AG09319 (cell line): ENCODE measurements at places on chromosomes 2 and 18.

DNA sequence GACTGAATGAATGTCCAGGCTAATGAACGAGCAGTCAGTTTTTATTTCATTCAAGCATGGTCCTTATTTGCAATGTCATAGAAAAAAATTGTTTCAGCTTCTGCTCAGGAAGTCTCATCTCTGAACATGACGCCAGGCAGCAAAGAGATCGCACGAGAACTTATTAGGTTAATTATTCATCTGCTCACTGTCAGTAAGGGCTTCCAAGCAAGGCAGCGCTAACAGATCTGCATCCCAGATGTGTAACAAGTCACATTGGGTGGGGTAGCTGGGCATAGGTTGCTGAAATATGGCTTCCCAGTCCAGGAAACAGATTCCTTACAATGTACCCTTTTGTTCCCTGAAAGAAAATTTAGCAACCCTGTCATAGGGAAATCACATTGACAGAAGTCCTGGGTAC lies 63.5 kb downstream of the ANKRD44 start:
- no peak for DNase-seq

DNA sequence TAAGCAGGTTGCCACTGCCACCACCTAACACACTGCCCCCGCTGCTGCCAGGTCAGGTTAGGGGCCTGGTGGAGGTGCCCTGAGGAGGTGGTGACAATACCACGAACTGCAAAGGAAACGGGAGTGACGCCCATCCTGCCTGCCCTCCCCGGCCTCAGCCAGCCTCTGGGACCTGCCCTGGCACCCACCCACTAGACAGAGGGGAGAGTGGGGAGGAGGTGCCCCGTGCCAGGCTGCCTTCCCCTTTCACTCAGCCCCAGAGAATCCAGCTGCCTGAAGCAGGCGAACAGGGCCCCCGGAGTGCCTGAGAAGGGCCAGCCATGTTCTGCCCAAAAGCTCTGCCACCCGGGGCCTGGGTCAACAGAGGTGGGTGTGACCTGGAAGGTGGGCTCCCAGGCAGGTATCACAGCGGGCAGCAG lies 44.5 kb upstream of the FOSL2 start:
- DNase-seq = no peak

DNA sequence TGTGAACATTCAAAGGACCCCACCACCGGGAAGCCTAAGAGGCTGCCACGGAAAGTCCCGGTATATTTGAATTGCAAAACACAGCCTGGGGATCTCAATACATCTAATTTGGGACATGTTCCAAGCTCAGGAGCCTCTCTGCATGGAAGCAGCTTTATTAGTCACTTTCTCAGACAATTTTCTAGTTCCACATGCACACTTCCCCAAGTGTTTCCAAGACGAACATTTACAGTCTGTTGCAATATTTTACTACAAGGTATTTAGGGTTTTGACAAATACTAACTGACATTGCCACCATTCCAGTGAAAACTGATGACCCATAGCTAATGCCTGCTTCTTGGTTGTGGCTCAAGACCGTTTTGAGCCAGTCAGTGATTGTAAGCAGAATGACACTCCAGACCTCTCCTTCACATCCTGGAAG lies 145.3 kb downstream of the NCKAP5 start:
- DNase-seq = peak; percentile 27

- DNase-seq = no peak
These were observed 147.3 kb downstream of the B3GNT2 start for GRCh38 chr2:62343206-62343605.

DNA sequence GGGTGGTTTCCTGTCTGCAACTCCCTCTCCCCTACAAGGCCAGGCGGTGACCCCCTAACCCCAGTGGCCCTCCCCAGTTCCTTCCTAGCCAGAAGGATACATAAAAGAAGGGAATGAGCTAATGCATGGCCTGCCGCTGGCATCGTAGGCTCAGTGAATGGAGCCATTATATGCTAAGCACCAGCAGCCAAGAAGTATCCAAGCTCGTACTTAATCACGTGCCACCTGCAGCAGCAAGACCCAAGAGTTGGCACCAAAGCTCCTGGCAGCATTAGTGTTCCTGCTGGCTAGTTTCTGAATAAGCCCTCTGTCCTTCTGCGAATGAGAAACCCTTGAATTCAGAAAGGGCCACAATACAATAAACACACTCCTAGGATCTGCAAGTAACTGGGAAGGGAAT lies 4.3 kb downstream of the DBI start:
- no peak for DNase-seq

- no peak for DNase-seq
These were observed 147.0 kb downstream of the GCA start for GRCh38 chr2:162490761-162491470.

- DNase-seq = no peak
These were observed 187.1 kb downstream of the TCF4 start for GRCh38 chr18:55400590-55401541.

DNA sequence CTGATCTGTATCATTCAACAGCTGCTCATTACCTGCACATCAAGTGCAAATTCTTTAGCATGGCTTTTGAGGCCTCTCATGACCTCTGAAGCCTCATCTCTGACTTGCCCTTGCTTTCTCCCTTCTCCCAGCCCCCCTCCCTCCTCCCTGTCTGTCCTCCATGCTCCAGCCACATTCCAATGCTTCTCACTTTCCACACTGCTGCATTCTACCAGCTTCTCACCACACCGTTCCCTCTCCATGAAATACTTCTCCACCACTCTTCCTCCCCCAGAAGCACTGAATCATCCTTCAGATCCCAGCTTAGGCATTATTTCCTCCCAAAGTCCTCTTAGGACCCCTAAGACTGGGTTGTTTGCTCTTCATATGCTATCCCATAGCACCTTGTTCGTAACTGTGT lies 26.9 kb downstream of the GCG start:
- no peak for DNase-seq

- DNase-seq = peak; percentile 24
These were observed 217.0 kb downstream of the MBD5 start for GRCh38 chr2:148237911-148238310.

DNA sequence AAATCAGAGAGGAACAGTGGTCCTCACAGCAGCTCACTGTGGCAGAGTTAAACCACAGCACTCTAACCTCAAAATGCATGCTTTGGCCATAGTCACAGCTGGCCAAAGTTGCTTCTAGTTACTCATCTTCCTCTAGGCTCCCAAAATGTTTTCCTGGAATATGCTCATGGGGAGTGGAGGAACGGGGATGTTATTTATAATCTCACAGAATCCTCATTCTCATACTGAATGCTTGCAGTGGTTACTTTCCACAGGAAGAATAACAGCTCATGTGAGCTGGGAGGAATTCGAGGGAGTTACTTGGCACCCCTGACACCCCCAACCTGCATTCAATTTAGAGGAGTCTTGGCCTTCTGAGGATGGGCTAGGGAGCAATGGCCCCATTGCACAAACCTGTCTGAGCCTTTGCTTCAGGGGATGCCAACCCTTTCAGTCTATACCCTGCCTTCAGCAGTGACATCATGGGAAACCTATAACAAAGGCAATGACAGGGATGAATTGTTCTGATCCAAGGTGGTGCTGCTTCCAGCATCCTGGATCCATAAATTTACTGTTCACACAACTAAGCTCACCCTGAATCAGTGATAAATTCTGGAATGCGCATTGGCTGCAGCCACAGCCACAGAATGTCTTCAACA lies 22.4 kb upstream of the CCBE1 start:
- DNase-seq = no peak

GRCh38 chr2:152594022-152594766 lies 123.1 kb downstream of the PRPF40A start:
- no peak for DNase-seq

GRCh38 chr2:74551530-74551929 lies 2.2 kb downstream of the LOXL3 start:
- DNase-seq = no peak

GRCh38 chr2:239644011-239644410 lies 243.2 kb upstream of the HDAC4 start:
- no peak for DNase-seq

- no peak for DNase-seq
These were observed 9.1 kb upstream of the TEX51 start for GRCh38 chr2:126889496-126890135.

DNA sequence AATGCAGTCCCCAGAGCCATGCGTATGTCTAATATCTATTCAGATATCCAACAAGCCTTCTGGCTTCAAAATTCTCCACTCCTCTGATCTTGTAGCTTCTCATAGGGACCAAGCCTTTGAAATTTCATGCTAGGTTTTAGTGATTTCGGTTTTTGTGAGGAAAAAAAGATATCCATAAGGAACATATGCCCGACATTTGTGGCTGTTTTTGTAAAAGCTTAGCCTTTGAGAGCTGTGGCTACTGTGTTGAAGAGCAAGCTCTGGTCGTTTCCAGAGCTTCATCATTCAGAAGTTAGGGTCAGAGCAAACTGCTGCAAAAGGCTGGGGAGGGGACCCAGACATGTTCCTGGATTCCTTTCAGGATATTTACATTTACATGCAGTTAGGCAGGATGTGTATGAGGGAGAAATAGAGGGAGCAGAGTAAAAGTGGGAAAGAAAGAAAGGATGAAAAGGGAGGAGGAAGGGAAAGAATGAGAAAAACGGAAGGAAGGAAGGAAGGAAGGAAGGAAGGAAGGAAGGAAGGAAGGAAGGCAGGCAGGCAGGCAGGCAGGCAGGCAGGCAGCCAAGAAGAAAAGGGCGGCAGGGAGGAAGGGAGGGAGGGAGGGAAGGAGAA lies 70.2 kb downstream of the NCKAP5 start:
- no peak for DNase-seq

GRCh38 chr2:108169982-108170625 lies 69.7 kb upstream of the SULT1C3 start:
- DNase-seq = no peak

DNA sequence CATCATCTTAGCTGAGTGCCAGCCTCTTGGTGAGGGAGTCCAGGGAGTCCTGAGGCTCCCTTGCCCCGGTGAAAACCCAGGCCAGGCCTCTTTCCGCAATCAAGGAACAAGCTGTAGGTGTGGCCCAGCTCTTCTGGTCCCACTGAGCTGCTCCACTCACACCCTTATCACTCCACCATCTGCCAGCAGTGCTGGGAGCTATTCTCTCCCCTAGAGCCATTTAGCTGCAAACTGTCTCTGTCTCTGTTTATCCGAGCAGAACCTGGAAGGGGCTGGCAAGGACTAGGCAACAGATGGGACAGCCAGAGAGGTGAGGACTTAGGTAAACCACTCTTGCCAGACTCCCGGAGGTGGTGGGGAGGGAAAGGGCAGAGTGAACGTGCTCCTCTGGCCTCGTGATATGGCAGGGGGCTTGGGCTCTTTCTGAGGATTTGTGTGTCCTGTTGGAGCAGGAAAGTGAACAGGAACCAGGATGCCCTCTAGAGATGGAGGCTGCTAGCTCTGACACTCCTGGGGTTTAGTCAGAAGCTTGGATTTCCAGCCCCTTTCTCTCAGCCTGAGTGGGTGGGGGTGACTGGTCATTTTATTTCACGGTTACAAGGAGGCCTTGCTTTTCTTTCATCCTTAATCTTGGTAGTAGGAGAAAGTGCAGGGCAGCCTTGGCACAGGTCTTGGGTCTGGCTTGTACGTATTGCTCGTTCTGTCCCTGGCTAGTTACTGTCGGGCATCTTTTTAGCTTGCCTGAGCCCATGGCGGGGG lies 19.6 kb downstream of the B3GNT2 start:
- DNase-seq = no peak

DNA sequence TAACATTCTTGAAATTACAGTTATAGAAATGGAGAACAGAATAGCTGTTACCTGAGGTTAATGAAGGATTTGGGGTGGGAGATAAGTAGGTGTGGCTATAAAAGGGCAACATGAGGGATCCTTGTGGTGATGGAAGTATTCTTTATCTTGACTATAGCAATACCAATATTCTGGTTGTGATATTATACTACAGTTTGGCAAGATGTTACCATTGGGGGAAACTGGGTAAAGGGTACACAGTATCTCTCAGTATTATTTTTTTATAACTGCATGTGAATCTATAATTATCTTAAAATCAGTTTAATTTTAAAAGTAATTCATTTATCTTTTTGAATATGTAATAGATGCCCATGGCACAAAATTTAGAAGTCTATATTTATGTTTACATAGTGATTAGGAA lies 8.1 kb downstream of the SCRN3 start:
- no peak for DNase-seq

DNA sequence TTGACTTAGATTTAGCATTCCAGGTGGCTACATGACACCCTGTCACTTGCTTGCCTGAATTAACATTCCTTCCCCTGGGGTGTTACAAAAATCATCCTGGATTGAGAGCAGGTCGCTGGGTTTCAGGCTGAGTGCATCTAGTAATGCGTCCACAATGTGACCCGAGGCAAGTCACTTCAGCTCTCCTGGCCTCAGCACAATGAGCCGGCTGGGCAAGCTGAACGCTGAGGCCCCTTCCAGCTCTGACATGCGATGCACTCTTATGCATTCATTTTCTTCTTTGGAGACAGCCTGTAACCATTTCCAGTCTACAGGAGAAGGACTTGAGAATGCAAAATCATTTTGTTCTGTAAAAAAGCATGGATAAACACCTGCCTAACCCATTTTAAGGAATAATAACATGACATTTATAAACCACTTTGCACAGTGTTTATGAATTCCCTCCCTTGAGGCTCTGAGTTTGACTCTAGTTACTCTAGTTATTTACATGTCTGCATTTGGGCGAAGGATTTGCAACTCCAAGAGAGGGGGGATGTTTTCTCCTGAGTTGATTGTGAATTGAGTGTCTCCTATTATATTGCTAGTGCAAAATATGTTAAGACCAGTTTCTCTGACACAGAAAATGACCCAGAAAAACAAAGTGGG lies 63.0 kb upstream of the CPO start:
- no peak for DNase-seq

GRCh38 chr2:188245230-188245629 lies 46.4 kb upstream of the GULP1 start:
- DNase-seq = no peak

DNA sequence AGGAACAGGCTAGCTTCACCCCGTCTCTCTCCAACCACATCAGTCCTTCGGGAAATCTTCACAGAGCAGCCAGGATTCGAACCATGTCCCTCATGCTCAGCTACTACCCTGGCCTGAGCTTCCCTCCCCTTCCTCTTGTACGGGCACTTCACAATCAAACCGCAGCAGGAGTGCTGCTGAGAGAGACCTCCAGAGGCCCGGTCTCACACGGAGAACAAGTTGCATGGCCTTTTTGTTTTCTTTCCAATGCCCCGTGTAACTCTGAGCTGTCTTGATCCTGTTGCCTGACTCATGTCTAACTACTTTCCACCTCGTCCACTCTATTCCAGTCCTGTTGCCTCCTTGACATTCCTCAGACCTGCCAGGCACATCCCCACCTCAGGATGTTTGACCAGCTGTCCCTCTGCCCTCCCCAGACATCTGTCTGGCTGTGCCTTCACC lies 25.4 kb downstream of the FBLN7 start:
- DNase-seq = no peak

GRCh38 chr18:45891806-45892205 lies 66.3 kb downstream of the SIGLEC15 start:
- DNase-seq = no peak
